ENCODE measurements at places on chromosomes 12 and 14. TPM values are rescaled to one million over a fixed set of nuclear protein-coding genes. Genes with fewer than 3 reads are reported as not detected.
A peak's percentile ranks its signal among the peaks of the same experiment; 100 is the strongest.

DNA sequence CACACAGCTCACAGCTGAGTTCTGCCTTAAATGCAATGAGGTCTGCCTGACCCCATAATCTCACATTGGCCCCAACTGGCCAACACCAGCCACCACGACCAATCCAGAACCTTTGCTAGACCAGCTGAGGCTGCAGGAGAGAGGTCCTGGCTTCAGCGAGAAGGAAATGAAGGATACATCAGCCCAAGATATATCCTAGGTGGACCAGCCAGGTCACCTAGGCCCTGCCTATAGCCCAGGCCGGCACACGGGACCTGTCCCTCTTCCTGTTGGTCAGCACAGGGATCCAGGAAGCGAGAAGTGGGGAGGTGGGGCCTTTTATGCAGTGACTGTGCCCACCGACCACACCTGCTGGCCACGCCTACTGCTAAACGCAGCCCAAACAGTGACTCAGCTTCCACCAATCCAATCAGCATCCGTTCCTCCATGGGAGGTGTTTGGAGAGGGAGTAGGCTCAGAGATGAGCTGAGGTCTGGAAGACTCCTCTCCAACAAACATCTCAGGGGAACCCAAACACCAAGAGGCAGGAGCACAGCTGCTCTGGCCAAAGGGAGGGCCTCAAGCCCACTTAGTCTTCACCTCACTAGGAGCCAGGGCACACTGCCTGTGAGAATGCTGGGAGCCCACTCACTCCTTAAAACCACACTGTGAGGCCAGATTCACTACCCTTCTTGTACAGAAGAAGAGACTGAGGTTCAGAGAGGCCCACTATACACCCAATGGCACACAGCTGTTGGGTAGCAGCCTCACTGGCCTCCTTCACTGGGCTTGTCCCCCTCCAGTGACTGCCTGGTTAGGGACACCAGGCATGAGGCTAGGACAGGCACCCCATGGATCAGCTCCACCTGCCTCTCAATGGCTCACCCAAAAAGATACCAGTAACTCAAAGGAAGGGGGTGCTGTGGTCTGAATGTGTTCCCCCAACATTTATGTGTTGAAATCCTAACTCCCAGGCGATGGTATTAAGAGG, 51.3 kb upstream of the PPP2R5C start:
- no peaks in the 10 kb centered on the region for H3K36me3 ChIP-seq
- H3K27me3 ChIP-seq = no peaks in the 10 kb centered on the region
- no peak for DNase-seq
- peaks cover 29% of the 10 kb centered on the region for H3K4me1 ChIP-seq
- H3K4me3 ChIP-seq = no peak overlapping the region

DNA sequence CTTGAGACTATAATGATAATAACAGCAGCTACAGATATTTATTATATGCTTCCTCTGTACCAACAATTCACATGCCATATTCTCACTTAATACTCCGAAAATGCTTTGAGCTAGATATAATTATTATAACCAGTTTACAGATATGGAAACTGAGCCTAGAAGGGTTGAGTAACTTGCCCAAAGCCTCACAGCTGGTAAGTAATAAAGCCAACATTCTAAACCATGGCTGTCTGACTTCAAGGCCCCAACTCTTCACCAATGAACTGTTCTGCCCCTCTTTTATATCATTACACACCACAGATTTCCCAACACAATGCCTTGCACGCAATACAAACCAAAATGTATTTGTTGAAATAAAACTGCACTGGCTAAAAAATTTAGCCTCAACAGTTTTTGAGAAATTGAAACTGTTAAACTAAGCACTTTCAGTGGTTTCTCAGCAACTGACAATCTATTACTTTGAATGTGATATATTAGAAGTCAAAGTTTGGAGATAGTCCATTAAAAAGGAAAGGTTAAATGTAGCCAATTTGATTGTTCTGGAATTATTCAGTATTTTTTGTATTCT, 222.5 kb upstream of the ARHGAP5 start:
- no peaks in the 10 kb centered on the region for H3K27me3 ChIP-seq
- H3K4me1 ChIP-seq = no peaks in the 10 kb centered on the region
- peak overlapping the region; percentile 19 for H3K27ac ChIP-seq
- no peak for DNase-seq

GRCh38 chr14:69093631-69094421, 59.1 kb downstream of the DCAF5 start:
- no peak overlapping the region for H3K4me3 ChIP-seq
- no peak for DNase-seq
- peak overlapping the region; percentile 95 for H3K27ac ChIP-seq
- no peaks in the 10 kb centered on the region for H3K27me3 ChIP-seq
- peaks cover 11% of the 10 kb centered on the region for H3K4me1 ChIP-seq

DNA sequence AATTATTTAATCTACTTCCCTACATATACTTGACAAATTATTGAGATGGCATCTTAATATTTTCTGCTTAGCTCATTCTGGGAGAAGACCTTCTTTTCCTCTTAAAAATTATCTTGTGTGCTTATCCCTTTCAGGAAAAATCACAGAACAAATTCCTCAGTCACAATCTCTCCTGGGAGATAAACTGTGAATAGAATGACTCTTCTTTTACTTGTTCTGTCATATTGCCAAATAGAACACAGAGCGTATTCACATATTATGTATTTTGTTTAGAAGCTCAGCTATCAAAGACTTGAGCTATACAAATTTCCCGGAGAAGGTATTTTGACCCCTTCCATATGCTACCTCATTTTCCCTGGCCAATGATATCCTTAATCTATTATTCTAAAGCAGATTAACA, 146.7 kb downstream of the TMEM117 start:
- no peaks in the 10 kb centered on the region for H3K4me1 ChIP-seq
- no peak for DNase-seq
- H3K4me3 ChIP-seq = no peak overlapping the region
- H3K27ac ChIP-seq = no peak overlapping the region
- H3K27me3 ChIP-seq = no peaks in the 10 kb centered on the region

GRCh38 chr14:56125772-56126636, 7.8 kb downstream of the PELI2 start:
- H3K4me1 ChIP-seq = peaks cover 47% of the 10 kb centered on the region
- H3K27me3 ChIP-seq = peaks cover 18% of the 10 kb centered on the region
- H3K4me3 ChIP-seq = no peak overlapping the region
- DNase-seq = no peak
- no peaks in the 10 kb centered on the region for H3K36me3 ChIP-seq
- no peak overlapping the region for H3K27ac ChIP-seq

DNA sequence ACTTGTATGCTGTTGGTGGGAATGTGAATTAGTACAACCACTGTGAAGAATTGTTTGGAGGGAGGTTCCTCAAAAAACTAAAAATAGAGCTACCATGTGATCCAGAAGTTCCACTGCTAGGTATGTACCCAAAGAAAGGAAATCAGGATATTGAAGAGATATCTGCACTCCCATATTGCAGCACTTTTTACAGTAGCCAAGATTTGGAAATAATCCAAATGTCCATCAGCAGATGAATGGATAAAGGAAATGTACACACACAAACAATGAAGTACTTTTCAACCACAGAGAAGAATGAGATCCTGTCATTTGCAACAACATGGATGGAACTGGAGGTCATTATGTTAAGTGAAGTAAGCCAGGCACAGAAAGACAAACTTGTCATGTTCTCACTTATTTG, 25.9 kb downstream of the TIGAR start:
- no peak for DNase-seq
- H3K27me3 ChIP-seq = no peaks in the 10 kb centered on the region
- peak overlapping the region; percentile 81 for H3K27ac ChIP-seq
- H3K4me3 ChIP-seq = no peak overlapping the region
- peaks cover under 1% of the 10 kb centered on the region for H3K36me3 ChIP-seq

DNA sequence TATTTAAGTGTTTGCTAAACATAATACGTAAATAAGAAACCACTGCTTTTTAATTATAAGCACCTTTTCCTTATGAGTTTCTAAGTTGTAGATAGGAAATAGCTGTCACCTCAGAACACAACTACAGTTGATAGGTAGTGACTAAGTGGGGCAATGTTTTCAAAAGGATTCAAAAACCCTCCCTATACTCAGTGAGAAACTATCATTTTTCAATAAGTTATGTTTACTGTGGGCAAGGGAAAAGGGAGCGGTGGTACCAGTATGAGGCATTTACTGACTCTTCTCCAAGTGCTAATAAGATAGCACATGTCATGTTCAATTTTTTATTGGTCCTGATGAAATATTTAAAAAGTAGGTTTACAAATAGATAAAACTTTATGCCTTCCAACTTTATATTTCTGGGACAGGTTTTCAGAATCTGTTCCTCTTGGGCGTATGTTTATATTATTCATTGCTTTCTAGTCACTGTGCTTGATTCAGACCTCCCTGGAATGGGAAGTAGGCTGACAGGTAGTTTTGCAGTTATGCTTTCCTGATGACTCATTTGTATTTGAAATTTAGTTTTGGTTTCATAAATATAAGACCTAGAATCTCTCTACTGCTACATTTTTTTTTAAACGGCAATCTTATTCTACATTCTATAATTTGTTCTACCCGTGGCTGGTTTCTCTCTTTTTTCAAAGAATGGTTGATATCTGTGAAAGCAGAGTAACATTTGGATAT, 153.1 kb downstream of the TMEM117 start:
- no peak overlapping the region for H3K4me3 ChIP-seq
- no peak overlapping the region for H3K27ac ChIP-seq
- no peaks in the 10 kb centered on the region for H3K36me3 ChIP-seq

The TDRD9 gene
- 1.6 TPM for total RNA-seq

The HOXC9 gene
- total RNA-seq = not detected

The LARP4 gene
- 66.1 TPM for total RNA-seq

The NAB2 gene
- total RNA-seq = 31.0 TPM

The NXPH4 gene
- total RNA-seq = 1.5 TPM

Data from activated T-cell treated with anti-CD3 and anti-CD28 coated beads, Interleukin-2, amount 50 U/mL, for 72 hours (primary cell).